ENCODE measurements at places on chromosomes 3 and 15.

DNA sequence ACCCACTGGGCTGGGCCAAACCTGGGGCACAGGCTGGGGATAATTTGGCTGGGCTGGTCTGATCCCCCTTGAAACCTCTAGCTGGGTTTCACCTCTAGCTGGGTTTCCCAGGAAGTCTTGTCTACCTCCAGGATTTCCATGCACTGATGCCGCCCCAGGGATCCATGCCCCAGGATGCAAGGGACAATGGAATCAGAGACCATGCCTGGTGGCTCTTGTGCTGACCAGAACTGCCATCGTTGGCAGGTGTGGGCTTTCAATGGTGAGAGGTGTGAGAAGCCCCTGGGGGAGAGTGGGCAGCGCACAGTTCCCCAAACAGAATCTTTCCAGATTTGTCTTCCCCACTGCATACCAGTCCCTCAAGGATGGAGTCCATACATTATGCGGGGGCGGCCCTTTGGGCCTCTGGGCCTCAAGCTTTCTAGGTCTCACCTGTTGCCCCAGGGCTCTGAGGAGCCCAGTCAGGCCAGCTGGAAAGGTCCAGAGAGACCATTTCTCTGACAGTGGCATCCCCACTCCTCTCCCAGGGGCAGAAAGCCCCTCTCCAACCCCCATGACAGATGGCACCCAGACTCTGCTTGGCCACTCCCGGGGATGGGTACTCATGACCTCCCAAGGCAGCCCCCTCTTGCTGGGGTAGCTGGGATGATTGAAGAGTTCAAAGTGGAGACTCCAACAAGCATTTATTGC, 35.4 kb downstream of the EPHB3 start:
- no peak for DNase-seq

DNA sequence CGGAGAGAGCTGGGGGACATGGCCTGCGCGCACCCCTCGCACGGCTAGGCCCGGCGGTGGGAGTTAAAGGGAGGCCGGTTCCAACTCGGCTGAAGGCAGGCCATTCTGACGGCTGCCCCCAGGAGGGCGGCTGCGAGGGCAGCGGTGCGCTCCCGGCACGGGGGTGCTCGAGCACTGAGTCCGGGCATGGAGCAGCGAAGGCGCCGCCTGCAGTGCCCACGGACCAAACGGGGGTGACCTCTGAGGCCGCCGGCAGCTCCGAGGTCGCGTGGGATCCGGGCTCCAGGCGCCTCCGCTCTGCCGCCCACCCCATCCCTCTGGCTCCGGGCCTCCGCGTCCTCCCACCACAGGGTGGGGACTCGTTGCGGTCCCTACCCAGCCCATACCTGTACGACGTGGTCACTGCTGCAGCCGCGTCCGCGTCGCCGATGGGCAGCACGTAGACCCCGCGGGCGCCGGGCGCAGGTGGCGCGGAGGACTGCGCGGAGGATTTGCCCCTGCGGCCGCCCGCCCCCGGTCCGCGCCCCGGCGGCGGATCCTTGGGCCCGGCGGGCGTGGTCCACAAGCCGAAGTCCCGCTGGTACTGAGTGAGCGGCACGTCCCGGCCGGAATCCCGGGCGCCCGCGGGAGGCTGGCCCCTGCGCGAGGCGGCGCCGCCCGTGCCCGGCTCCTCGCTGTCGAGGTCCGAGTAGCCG, 469 bp downstream of the MAP6D1 start:
- peak; percentile 28 for DNase-seq

GRCh38 chr3:105414841-105415240, 48.1 kb downstream of the ALCAM start:
- DNase-seq = no peak

DNA sequence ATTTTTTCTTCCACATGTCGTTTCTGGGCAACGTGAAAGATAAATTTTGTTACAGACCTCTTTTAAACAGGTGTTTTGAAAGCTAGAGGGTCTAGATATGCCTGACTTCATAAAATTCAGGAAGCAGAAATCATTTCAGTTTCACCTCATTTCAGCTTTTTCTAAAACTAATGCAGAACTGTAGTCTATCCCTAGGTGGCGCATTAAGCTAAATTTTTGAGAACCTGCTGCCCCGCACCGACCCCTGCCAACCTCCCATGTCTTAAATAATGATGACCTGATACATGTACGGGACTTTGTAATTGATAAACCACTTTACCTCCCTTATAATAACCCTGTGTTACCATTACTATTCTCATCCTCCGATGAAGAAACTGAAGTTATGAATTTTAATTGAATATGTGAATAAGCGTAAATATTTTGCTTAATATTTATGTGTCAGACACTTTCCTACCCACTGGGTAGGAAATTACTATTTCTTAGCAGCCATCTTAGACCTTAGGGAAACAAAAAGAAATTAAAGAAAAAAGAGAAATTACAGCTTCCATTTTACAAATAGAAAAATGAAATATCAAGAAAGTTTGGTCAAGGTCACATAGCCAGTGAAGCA, 78.7 kb upstream of the GCNT3 start:
- peak; percentile 66 for DNase-seq

GRCh38 chr15:25693321-25694238, 169.5 kb downstream of the ATP10A start:
- peak; percentile 45 for DNase-seq

DNA sequence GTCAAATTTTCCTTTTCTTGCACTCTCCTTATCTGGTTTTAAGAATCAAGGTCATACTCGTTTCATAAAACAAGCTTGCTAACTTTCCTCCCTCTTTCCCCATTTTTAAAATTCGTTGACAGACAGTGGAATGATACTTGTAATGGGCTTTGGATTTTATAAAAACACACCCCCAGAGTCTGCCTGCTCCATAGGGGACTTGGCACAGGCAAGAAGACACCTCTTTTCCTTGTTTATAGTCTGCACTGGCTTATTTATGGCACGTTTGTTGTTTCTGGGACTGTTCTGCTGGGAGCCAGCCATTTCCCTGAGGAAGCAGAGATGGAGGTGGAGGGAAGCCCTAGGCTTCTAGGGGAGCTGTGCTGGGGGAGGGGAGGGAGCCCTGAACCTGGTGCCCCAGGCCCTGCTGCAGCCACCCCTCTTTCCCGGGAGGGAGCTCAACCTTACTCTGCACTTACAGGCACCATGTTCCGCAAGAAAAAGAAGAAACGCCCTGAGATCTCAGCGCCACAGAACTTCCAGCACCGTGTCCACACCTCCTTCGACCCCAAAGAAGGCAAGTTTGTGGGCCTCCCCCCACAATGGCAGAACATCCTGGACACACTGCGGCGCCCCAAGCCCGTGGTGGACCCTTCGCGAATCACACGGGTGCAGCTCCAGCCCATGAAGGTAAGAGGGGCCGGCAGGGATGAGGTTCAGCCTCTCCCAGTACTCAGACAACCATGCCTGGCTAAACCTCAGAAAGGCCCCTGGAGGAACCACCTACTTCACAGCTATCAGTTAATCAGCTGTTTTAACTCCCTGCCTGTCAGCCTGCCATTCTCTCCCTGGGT, 18.3 kb downstream of the ANKRD63 start:
- no peak for DNase-seq

- DNase-seq = peak; percentile 75
Observed at GRCh38 chr15:78938658-78939488, 6.0 kb downstream of the CTSH start.

GRCh38 chr3:31802981-31803740, 177.9 kb downstream of the OSBPL10 start:
- DNase-seq = no peak

DNA sequence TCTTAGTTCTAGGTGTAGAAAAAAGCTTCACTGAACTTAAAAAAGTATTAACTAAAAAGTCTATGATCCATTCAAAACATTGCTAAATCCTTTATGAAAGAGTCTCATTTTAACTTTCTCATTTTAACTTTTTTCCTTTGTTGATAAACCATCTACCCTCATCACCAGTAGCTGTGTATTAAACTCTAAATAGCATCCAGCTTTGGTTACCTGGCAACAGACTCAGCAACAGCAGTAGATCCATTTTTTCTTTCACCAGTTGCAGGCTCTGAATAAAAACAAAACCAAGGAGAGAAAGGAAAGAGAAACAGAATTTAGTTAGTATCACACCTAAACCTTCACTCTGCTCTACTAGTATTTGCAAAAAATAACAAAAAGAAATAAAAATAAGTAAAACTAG, 51.6 kb downstream of the TP53BP1 start:
- peak; percentile 71 for DNase-seq

- no peak for DNase-seq
Observed at GRCh38 chr3:128681369-128681829, 30.8 kb upstream of the RPN1 start.

DNA sequence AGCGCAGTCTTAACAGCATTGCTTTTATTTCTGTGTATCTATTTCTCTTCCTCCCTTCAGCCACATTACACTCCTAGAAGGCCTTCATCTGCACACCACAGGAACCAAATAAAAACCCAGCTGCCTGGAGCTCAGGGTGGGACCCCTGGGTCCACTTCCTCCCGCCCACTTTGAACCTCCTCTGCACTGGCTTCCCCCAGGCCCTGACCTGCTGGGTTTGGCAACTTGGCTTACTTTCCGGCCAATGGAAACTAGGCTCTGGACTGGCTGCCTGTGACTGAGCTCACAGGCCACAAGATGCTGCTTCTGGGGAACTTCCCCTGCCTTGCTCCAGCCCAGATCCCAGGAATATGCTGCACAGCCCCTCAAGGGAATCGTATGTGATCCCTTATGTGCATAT, 89.8 kb downstream of the SEMA5B start:
- DNase-seq = no peak

- no peak for DNase-seq
Observed at GRCh38 chr3:32352563-32352962, 39.1 kb upstream of the CMTM7 start.

GRCh38 chr3:21054064-21054463, 696.9 kb downstream of the ZNF385D start:
- DNase-seq = no peak

- DNase-seq = no peak
Observed at GRCh38 chr3:9930804-9931418, 2.7 kb upstream of the CRELD1 start.

DNA sequence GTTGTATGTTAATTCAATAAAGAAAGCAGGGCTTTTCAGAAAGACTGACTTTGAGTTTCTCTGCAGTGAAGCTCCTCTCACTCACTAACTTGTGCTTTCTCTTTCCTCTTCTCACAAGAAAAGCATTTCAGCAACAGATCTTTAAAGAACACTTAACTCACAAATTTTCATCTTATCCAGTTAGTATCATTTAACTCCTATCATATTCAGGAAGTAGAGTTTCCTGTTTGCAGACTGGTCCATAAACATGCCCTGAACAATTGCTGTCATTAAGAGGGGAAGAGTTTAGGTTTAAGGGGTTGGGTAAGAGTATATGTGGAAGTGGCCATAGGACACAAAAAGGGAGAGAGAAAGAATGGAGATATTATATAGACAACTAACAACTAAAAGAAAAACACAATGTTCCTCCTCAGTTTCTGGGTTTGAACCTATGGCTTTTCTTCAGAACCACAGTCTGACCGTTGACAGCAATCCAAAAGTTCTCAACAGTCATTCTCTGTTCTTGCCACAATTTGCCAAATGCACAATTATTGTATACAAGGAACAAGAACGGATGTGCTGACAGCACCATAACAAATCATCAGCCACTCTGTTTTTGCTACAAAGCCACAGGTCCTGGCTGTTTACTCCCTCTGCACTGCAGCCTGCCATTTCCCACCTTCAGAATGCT, 63.9 kb downstream of the CHAC1 start:
- DNase-seq = no peak

DNA sequence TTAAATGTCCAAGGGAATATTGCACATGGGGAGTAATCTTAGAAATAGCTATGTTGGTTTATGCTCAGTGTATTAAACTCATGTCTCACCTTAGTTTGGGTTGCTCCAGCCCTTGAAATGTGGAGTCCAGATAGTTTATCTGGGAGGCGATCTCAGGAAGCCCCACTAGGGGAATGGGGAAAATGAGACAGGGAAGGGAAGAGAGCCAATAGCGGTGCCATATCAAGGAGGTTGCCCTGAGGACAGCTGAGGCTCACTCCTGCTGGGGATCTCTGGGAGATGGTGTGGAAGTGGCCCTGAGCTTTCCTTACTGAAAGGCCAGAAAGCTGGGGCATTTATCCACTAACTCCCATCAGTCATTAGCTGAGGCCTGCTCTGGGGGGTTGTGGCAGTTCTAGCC, 43.3 kb upstream of the POLR2M start:
- DNase-seq = no peak

GRCh38 chr3:59538753-59539432, 489.1 kb upstream of the CFAP20DC start:
- no peak for DNase-seq

DNA sequence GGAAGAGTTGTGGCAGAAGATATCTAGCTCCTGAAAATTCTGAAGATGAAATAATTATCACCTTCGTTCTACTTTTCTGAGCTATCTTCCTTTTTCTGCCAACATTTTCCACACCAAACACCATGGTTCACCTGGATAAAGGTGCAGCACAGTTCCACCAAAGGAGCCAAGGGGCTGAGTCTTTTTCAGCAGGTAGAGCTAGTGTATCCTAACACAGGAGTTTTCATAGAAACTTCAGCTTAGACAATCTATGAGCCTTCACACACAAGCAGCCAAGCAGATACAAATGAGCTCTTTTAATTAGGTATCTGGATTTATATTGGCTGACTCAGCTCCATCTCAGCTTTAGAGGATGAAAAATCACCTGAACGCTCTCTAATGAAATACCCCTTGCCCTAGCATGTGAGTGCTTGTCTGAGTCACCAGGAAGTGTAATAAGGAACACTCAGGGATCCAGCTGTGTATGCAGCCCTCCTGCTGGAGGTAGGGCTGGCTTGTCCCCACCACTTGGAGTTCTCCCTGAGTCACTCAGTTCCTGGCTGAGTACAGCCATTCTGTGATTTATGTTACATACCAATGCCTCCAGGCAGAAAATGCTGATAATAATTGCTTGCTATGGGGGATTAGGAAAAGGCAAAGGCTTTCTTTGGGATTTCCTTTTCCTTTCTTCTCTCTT, 385.7 kb downstream of the LSAMP start:
- no peak for DNase-seq

DNA sequence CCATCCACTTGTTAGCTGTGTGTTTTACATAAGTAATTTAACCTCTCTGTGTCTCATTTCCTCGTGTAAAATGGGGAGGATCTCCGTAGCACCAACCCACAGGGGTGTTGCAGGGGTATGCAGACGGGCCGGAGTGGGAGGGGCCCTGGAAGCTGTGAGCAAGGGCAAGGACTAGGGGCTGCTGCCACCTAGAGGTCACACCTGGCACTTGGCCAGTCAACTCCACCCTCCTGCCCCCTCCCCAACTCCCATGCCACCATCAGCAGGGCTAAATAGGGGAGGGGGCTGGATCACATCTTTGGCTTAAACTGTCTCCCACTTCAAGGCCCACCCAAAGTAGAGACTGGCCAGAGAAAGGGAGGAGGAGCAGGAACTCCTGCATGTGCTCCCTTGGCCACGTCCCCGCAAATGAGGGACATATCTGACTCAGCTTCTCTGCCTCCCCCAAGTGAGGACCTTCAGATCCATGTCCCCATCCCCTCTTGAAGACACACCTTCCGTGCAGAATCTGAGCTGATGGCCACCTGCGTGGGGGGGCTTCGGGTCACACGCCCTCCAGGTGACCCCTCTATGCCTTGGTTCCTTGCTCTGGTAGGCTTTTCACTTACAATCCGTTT, 2.6 kb downstream of the CCDC9B start:
- peak; percentile 81 for DNase-seq

- no peak for DNase-seq
Observed at GRCh38 chr3:100006570-100007271, 107.6 kb downstream of the FILIP1L start.
